CD4-positive, alpha-beta T cell treated with Interleukin-4 for 1 hour (primary cell): ENCODE measurements at places on chromosomes 4 and X.

- DNase-seq: no peak
Observed at GRCh38 chr4:47641755-47642154, 156.7 kb downstream of the ATP10D start.

- no peak for DNase-seq
Observed at GRCh38 chr4:74920704-74921103, 12.2 kb upstream of the PARM1 start.

DNA sequence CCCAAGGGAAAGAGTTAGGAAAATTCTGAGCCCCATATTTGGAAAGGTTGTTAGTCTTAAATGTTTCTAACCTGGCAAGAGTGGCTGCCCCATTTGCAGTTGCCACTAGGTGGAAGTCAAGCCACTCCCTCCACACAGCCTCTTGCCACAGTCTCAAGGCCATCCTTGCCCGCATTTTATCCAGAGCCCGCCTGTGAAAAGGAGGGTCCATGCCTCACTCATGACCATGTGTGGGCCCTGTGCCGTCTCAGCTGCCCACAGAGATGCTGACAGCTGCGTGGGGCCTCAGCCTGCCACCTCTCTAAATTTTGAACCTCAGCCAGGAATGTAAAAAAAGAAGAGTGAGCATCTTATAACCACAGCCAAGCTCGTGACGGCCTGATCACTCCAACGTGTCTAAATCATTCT lies 201.5 kb upstream of the FAM241A start:
- DNase-seq: no peak

DNA sequence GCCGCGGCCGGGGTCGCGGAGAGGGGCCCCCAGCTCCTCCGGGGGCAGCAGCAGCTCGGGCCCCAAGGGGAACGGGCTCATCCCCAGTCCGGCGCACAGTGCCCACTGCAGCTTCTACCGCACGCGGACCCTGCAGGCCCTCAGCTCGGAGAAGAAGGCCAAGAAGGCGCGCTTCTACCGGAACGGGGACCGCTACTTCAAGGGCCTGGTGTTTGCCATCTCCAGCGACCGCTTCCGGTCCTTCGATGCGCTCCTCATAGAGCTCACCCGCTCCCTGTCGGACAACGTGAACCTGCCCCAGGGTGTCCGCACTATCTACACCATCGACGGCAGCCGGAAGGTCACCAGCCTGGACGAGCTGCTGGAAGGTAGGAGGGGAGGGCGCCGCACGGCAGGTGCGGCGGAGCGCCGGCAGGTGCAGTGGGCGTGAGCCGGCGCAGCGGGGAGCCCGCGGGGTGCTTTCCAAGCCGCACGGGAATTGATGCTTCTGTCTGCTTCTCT lies 886 bp downstream of the DCLK2 start:
- no peak for DNase-seq

DNA sequence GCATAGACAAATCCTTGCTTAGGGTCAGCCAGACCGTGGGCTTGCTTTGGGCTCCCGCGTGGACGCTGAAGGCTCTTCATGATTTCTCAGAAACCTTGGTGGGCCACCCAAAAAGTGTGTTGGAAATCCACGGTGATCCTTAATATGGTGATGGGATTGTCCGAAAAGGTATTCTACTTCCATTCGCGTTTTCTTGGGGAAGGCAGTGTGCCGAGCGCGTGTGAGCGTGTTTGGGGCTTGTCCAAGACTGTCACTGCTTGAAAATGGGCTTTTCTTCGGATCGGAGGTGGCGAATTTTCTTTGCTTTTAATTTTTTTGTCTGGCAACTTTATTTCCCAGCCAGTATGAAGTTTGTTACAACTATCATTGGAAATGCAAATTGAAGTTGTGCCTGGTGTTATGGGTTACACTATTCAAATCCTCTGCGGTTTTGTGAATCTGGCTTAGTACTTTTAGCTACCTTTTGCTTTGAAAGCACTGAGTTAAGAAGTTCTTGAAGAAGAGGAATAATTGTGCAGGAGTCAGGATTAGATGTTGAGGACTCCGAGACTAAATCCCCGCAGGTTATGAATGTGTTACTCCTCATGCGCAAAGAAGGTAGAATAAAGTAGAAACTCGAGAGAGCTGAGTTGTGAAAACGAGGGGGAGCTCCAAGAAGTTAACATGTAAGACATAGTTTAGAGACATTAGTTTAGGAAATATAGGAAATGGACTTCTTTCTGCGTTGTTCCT lies 3.2 kb downstream of the SPRY1 start:
- no peak for DNase-seq

- no peak for DNase-seq
Observed at GRCh38 chr4:65924843-65925242, 254.6 kb upstream of the EPHA5 start.
